Upper lobe of left lung (tissue), 6 donors: ENCODE measurements at places on chromosomes 11 and 22.

DNA sequence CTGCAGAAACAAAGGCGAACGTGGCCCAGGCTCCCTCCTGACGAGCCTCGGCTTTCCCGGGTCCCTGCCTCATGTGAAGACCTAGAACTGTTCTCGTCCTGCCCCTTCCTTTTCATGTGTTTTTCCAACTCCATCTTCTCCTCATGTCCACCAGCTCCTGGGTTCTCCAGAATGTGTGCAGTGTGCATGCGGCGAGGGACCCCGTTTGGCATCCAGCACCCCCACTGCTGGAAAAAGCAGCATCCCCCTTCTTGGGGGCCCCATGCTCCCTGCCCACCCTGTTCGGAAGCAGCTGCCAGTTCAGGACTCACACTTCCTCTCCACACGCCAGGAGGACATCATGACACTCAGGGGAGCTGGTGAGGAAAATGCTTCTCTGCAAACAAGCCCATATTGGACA, 313.5 kb downstream of the BRD1 start:
- no peaks in the 10 kb centered on the region for H3K36me3 ChIP-seq
- no peak overlapping the region for H3K4me3 ChIP-seq
- DNase-seq, result no peak
- H3K27ac ChIP-seq, result no peak overlapping the region

- no peaks in the 10 kb centered on the region for H3K36me3 ChIP-seq
- peak; percentile 89 for DNase-seq
- H3K27me3 ChIP-seq, result peaks cover 18% of the 10 kb centered on the region
- peaks cover 13% of the 10 kb centered on the region for H3K4me1 ChIP-seq
- no peak overlapping the region for H3K27ac ChIP-seq
These were observed 91.5 kb downstream of the CACNA1I start for GRCh38 chr22:39661842-39662685.

- no peaks in the 10 kb centered on the region for H3K36me3 ChIP-seq
- H3K27me3 ChIP-seq, result no peaks in the 10 kb centered on the region
- DNase-seq, result no peak
- H3K4me3 ChIP-seq, result no peak overlapping the region
- no peak overlapping the region for H3K27ac ChIP-seq
- H3K4me1 ChIP-seq, result peaks cover 7% of the 10 kb centered on the region
These were observed 6.4 kb upstream of the FOSL1 start for GRCh38 chr11:65906602-65907001.

- no peaks in the 10 kb centered on the region for H3K36me3 ChIP-seq
- H3K4me1 ChIP-seq, result peaks cover 13% of the 10 kb centered on the region
- no peak overlapping the region for H3K4me3 ChIP-seq
- no peak for DNase-seq
- no peak overlapping the region for H3K27ac ChIP-seq
- no peaks in the 10 kb centered on the region for H3K27me3 ChIP-seq
These were observed 3.2 kb upstream of the ST14 start for GRCh38 chr11:130156108-130157022.

DNA sequence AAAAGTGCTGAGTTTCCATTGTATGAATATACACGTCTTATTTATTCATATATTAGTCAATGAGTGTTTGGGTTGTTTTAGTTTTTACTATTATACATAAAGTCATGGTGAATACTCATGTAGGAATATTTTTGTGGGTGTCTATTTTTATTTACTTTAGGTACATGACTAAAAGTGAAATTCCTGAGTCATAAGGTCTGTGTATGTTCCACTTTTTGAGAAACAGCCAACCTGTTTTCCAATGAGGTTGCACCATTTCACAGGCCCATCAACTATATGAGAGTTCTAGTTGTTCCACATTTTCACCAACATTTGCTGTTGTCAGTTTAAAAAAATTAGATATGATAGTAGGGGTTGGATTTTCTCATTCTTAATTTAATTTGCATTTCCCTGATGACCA, 6.6 kb upstream of the OR6X1 start:
- H3K4me3 ChIP-seq, result no peak overlapping the region
- no peaks in the 10 kb centered on the region for H3K36me3 ChIP-seq
- no peak for DNase-seq
- H3K4me1 ChIP-seq, result no peaks in the 10 kb centered on the region
- H3K27ac ChIP-seq, result no peak overlapping the region

GRCh38 chr11:3950996-3951660, 95.7 kb downstream of the STIM1 start:
- H3K4me1 ChIP-seq, result peaks cover 36% of the 10 kb centered on the region
- H3K4me3 ChIP-seq, result no peak overlapping the region
- no peak overlapping the region for H3K27ac ChIP-seq
- no peaks in the 10 kb centered on the region for H3K36me3 ChIP-seq
- no peaks in the 10 kb centered on the region for H3K27me3 ChIP-seq

DNA sequence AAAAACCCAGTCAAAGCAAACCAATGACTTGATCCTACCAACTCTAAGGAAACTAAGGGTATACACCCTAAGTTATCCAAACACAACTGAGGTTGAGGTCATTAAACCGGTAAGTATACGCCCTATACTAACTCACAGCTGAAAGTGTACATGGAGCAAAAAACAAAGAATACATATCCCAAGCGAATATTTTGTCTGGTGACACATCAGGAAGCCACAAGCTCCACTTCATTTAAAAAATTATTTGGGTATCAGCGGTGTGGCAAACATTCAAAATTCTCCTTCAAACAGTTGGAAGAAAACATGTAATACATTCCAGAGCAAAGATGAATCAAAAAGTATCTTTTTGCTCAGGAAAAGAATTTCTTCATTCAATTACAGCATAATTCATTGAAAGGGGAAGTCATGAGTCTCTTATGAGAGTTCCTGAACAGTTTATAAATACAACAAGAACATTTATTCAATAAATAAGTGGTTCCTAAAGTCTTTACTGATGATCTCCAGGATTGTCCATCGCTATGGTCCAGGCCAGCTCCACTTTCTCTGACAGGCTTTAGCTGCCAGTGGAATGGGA, 4.5 kb upstream of the JAML start:
- H3K4me1 ChIP-seq, result peaks cover 15% of the 10 kb centered on the region
- H3K27me3 ChIP-seq, result no peaks in the 10 kb centered on the region
- no peak overlapping the region for H3K4me3 ChIP-seq
- H3K36me3 ChIP-seq, result peaks cover 2% of the 10 kb centered on the region
- H3K27ac ChIP-seq, result peak overlapping the region; percentile 76

- H3K36me3 ChIP-seq, result no peaks in the 10 kb centered on the region
- peaks cover 34% of the 10 kb centered on the region for H3K4me1 ChIP-seq
- peaks cover 14% of the 10 kb centered on the region for H3K27me3 ChIP-seq
- H3K4me3 ChIP-seq, result no peak overlapping the region
- DNase-seq, result no peak
These were observed 926 bp upstream of the GALR3 start for GRCh38 chr22:37822079-37822833.

DNA sequence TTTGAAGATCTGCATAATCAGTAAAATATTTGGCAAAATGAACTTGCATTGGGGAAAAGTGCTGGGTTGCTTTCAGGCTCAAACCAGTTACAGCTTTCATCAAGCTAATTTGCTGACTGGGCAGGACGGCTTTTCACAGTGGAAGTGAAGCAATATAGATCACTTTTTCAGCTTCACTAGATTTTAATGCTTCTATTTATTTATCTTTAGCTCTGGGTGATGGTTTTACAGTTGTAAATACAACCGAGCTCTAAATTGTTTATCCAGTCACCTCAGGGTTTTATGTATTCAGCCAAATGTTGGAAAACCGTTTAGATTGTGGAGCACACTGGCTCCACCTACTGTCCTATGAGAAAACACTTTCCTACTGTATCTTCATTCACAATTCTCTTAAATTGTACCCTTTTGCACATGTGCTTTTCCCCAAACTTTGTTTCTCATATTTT, 58.2 kb downstream of the ACER3 start:
- no peaks in the 10 kb centered on the region for H3K36me3 ChIP-seq
- no peak overlapping the region for H3K4me3 ChIP-seq
- no peak for DNase-seq
- H3K27ac ChIP-seq, result no peak overlapping the region
- no peaks in the 10 kb centered on the region for H3K27me3 ChIP-seq

DNA sequence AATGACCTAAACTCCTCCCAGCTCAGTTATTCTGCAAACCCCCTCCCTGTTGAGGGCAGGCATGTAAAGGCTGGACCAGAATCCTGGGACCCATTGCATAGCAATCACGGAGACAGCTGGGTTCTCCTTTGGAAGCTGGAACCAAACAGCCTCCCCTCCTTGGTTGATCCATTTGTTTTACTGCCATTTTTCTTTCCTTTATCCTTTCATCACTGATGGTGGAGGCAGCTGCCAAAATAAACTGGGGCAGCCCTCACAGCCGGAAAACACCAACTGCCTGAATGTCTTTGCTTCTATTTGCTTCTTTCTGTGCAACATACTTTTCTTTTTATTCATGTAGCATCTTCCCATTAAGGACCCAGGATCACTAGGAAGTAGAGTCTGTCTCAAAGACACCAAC, 150.0 kb upstream of the SYT13 start:
- H3K36me3 ChIP-seq, result no peaks in the 10 kb centered on the region
- H3K27ac ChIP-seq, result no peak overlapping the region
- H3K4me3 ChIP-seq, result no peak overlapping the region
- no peaks in the 10 kb centered on the region for H3K4me1 ChIP-seq

- H3K4me1 ChIP-seq, result no peaks in the 10 kb centered on the region
- H3K27me3 ChIP-seq, result no peaks in the 10 kb centered on the region
- no peaks in the 10 kb centered on the region for H3K36me3 ChIP-seq
- H3K27ac ChIP-seq, result no peak overlapping the region
- no peak for DNase-seq
- no peak overlapping the region for H3K4me3 ChIP-seq
These were observed 1164.0 kb upstream of the RAG2 start for GRCh38 chr11:37762079-37762478.

DNA sequence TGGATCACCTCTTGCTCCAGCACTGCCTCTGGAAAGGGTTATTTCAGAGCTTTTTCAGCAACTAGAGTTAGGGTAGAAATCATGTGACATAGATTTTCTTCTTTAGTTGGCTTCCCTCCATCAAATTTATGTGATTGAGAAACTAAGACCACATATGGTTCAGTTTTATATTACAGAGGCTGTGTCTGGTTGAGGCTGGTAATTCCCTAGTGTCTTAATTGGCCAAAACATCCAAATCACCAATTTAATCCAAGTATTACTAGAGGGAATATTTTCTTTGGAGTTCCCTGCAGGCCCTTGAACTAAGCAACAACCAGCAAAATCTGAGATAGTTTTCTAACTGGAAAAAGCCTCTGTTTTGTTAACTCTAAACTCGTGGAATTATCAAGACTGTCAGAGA, 136.3 kb downstream of the ARHGAP42 start:
- no peak for DNase-seq
- H3K36me3 ChIP-seq, result no peaks in the 10 kb centered on the region
- H3K27ac ChIP-seq, result no peak overlapping the region
- no peaks in the 10 kb centered on the region for H3K27me3 ChIP-seq
- no peak overlapping the region for H3K4me3 ChIP-seq

DNA sequence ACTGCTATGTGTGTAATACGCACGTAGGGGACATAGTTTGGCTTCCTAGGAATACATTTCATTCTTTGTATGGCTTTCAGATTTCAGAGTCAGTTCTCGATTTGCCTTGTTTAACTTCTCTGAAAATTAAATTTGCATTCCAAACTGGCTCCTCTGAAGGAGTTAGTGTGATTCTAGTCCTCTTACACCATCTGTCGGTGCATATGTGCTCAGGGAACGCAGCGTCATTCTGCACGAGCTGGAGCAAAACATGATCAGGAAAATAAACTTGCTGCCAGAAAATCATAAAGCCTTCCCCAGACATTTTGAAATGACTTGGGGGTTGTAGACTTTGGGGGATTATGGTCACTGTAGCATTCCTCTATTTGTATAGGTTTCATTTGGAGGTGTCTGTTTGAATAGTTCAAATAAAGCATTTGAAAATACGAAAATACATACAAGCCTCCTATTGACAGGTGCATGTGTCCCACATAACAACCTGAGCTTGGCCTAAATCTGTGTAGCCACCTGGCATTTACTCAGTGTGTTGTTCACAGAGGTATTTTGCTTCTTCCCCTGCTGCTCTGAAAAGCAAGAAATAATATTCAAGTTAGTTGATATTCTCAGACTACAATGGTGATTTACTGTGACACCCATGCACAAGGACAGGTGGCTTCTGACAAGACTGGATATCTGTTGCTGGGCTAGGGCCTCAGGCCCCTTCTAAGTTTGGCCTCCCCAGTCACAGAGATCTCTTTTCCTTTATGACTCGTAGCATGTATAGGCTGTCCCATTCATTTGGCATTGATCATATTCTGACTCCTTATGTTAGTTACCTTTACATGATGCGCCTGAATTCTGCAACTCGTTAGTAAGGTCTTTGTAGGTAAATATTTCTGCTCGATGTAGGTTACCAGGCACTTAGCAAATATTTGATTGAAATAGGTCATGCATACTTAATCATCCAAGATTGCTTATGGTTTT, 81.6 kb upstream of the SORL1-AS1 start:
- no peaks in the 10 kb centered on the region for H3K36me3 ChIP-seq
- H3K27ac ChIP-seq, result no peak overlapping the region
- no peak for DNase-seq
- H3K27me3 ChIP-seq, result no peaks in the 10 kb centered on the region

DNA sequence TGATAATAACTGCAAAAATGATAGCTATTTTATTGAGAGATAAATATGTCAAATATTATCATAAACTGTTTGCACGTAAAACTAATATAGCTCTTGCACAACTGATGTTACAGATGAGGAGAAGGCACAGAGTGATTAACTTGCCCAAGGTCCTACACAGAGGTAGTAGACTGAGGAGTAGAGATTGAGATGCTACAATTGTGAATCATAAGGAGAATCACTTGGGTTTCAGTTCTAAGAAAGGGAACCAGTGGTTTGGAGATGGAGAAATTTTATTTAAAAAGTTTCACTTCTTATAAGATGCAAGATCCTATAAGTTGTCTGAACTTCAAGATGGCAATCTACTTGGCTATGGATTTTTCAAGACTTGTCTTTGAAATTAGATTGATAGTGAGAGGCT, 224.8 kb upstream of the RAG2 start:
- H3K27ac ChIP-seq, result no peak overlapping the region
- DNase-seq, result no peak
- no peaks in the 10 kb centered on the region for H3K4me1 ChIP-seq
- H3K36me3 ChIP-seq, result no peaks in the 10 kb centered on the region
- H3K27me3 ChIP-seq, result no peaks in the 10 kb centered on the region
- H3K4me3 ChIP-seq, result no peak overlapping the region

- no peaks in the 10 kb centered on the region for H3K4me1 ChIP-seq
- H3K27ac ChIP-seq, result no peak overlapping the region
- no peak for DNase-seq
- H3K36me3 ChIP-seq, result no peaks in the 10 kb centered on the region
- no peak overlapping the region for H3K4me3 ChIP-seq
These were observed 39.7 kb upstream of the GLYAT start for GRCh38 chr11:58771458-58771855.

GRCh38 chr11:93840981-93841380, 9.4 kb downstream of the VSTM5 start:
- DNase-seq, result no peak
- no peaks in the 10 kb centered on the region for H3K27me3 ChIP-seq
- H3K4me1 ChIP-seq, result no peaks in the 10 kb centered on the region
- H3K4me3 ChIP-seq, result no peak overlapping the region
- H3K27ac ChIP-seq, result no peak overlapping the region

DNA sequence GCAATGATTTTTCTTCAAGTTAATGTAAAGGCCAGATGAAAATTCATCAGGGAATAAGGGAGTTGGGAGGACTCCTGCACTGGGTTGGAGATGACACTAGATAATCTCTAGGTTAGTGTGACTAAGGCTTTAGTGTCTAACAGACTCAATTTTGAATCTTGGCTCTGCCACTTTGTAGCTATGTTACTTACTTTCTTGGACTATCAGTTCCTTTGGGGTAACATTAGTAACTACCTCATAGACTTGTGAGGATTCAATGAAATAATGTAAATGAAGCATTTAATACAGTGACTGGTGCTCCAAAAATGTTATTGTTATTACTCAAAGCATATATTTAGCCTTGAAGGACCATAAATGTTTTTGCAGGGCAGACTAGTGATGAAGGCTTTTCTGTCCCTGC, 9.6 kb upstream of the CCDC89 start:
- H3K4me1 ChIP-seq, result peaks cover 6% of the 10 kb centered on the region
- H3K4me3 ChIP-seq, result no peak overlapping the region
- DNase-seq, result no peak
